ENCODE measurements at places on chromosomes 16 and 17.

GRCh38 chr17:78745407-78746088 lies 36.5 kb downstream of the CYTH1 start:
- DNase-seq: peak; percentile 82

DNA sequence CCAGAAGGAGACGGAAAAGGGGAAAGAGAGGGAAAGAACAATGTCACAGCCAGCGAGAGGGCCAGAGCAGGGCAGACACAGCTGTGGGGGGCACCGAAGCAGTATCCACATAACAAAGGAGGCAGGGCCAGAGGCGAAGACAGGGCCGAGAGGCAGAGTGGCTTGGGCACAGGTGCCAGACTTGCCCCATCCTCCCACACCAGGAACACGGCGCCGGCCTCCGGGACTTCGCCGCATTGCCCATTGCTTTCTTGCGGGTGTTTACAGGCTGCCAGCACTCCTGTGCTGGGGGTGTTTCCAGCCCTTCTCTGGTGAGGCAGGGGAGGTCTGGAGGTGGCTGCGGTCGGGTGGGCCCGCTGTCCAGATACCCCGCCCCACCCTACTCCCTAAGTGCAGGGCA lies 78.0 kb downstream of the ENGASE start:
- DNase-seq: no peak

GRCh38 chr17:49556223-49556943 lies 19.3 kb upstream of the NXPH3 start:
- peak; percentile 81 for DNase-seq

DNA sequence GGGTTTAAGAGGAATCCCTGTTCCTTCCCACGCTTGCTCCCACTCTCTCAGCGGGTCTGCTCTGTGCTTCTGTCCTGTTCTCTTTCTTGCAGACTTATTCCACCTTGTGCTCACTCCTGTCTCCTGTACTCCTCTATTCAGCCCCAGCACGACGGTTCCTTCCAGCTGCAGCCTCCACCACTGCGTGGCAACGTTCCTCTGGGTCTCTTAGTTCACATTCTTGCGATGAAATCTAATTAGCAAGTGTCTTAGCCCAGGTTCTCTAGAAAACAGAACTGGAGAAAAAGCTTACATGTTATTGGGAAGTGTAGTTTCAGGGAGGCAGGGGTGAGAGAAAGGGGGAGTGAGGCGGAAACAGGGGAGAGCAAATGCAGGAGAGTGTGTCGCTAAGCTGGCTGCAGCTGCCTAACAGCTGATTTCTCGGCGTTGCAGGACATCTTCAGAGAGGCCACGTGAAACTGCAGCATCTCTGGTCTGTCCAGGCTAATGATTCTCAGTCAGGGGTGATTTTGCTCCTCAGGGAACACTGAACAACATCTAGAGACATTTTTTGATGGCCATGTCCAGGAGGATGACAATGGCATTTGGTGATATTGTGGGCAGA lies 213.2 kb upstream of the NLRP1 start:
- no peak for DNase-seq

DNA sequence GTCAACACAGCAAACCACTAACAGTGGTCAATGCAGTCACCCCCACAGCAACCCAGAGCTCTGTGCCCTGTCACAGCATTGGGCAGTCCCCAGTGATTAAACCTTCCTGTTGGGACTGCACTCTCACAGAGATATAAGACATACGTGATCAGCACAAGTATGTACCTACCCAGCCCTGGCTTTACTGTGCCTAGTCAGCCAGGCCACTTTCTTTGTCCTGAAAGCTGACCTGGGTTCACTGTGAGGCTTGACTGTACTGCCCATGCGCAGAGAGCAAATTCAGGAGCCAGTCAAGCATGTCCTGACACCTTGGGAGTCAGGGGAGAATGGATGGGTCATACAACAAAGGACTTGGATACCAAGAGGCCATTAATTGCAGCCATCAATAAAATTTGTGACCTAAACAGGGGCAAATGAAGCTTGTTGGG lies 10.9 kb upstream of the TMEM170A start:
- no peak for DNase-seq

- peak; percentile 63 for DNase-seq
These were observed 350.6 kb upstream of the CCL2 start for GRCh38 chr17:33904476-33904875.

GRCh38 chr17:55219934-55220333 lies 44.8 kb upstream of the HLF start:
- DNase-seq: no peak
